ENCODE measurements at places on chromosomes 13 and 19.

DNA sequence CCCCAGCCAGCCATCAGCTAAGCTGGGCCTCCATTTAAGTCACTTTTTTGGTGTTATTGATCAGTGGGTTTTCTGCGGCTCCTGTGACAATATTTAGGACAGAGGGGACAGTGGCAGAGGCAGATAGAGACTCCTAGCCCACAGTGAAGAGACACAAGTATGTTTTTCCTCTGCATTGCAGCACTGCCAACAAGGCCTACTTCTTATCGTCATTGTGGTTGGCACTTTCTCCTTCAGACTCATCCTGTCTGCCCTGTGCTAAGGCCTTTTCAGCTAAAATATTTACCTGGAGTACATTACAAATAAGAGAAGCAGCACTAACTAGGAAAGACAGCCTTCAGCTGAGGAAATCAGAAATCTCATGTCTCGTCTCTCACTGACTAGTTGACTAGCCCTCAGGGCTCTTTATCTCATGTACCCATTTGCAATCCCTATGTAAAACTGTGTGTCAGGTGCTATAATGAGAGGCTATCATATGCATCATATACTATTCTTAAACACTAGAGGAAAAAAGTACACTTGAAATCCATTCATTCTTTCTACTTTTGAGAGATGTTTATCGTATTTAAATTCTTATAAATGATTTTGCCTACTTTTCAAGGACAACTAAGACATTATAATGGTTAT, 62.2 kb downstream of the ZAR1L start:
- no peak for DNase-seq

DNA sequence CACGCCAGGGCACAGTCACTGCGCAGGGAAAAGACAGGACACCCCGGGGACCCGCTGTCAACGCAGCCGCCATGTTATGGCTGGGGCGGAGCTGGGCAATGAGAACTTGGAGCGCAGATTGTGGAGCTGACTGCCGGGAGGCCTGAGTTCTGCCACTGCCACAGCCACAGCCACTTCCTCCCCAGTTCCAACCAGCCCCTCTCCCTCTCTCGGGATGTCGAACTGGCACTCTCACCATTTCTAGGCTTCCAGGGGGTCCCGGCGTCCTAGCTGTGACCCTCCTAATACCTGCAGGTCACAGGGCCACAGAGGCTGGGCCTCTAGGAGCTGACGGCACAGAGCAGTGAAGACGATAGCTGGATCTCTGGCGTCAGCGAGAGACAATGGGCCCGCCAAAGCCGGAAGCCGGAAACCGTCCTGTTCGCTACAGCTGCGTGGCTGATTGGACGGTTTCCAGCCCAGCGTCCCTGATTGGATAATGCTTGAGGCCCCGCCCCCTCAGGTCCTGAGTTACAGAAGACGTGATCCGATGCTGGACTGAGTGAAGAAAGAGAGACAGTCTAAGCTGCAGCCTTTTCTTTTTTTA, at the start of gene ZNF506:
Gene ZNF506, minus strand, starts transcription at position 385 of the 586 bp plus-strand sequence. Its CDS starts 147 bp downstream, at position 238.
- DNase-seq = peak; percentile 71

DNA sequence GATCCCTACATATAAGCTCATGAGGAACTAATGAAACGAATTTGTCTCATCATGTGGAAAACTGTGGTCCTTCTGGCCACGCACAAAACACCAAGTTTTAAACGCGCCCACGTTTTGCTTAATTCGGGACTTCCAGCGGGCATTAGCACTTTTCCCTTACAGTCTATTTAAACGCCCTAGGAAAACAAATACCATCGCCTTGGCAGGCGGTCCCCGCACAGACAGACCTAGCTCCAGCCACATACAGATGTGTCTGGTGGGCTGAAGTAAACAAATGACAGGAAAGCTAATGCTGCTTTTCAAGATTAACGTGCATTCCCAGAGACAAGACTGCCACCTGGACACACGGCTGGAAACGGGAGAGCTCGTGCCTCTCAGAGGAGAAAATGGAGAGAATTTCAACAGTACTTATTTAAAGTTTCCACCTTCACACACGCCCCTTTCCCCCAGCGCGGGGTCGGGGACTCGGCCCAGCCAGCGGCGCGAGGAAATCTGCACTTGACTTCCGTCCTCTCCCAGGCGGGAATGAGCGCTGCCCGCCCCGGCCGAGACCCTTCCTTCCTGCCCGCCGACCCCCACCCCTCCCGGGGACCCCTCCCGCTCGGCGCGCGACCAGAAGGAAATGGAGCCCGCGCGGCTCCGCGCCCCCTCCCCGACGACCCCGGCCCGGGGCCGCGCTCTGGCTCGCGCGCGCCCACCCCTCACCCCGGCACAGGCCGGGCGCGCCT, 931 bp downstream of the USP12 start:
- DNase-seq = no peak

DNA sequence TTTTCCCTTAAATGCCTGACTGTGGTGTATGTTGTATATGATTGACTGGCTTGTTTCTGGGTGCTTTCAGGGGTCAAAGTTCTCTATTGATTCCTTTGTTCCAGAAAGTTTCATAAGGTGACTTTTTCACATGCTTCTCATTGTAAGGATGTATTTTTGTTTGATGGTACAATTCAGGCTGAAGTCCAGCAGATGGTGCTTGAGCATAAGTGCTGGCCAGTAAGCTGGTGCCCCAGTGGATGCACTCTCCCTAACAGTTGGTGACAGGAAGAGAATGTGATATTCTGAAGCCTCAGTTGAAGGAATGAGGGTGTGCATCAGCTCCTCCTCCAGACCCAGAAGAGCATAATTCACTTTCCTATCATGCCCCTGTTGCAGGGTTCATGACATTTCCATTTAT, 1941.6 kb upstream of the PRR20A start:
- DNase-seq = no peak

DNA sequence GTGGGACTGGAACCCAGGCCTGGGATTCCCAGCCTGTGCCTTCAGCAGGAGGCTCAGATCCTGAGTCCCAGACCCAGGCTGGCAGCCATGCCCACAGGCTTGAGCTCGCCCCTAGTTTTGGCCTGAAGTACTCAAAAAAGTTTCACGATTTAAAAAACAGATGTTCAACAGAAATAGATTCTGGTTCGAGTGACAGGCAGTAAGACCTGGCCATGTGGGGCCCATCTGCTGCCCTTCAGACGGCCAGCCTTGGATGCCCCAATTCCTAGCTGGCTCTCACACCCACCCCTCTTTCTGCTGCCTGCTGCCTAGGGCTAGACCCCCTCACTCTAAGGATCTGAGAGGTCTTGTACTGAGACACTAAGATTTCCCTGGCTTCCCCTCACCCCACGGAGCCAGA, 2.8 kb upstream of the DMPK start:
- DNase-seq = no peak

GRCh38 chr19:54136086-54136863, 1.3 kb upstream of the CNOT3 start:
- no peak for DNase-seq

- DNase-seq = no peak
Observed at GRCh38 chr13:78012046-78012445, 93.4 kb upstream of the EDNRB start.

GRCh38 chr13:89750371-89750770, 1597.1 kb upstream of the MIR17HG start:
- DNase-seq = no peak

- peak; percentile 23 for DNase-seq
Observed at GRCh38 chr13:93227878-93228642, 1.5 kb downstream of the GPC6 start.

DNA sequence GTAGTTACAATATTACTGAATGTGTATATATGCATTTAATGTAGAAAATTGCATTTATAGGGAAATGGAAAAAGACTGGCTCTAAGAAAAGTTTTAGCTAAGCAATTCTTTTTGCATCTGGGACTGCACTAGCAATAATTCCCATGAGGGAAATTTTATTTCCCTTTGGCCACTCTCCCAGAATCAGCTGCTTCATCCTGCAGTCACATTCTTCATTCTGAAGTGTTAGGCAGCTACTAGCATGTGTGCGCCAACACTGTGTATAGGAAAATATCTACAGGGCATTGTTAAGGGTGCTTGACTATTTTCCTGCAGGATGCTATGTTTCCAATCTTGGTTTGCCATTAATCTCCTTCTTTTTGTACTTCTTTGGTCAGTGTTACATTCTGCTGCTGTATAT, 312.8 kb upstream of the PCDH20 start:
- DNase-seq = no peak

DNA sequence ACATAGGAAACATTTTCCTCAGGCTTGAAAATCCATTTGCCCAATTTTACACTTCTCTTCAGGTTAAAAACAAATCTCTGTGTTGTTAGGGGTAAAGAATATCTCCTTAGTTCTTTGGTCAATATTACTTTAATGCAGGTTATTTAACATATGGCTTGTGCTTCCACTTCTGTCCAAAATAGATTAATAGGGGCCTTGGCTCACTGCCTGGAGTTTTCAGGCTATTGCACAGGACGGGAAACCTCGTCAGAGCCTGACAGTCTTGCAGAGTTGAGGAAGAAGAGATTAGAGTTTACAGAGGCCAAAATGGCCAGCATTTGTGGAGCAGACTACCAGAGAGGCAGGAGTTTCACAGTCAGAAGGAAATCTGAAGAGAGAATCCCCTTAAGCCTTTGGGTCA, 863.9 kb upstream of the GPC6 start:
- DNase-seq = no peak

DNA sequence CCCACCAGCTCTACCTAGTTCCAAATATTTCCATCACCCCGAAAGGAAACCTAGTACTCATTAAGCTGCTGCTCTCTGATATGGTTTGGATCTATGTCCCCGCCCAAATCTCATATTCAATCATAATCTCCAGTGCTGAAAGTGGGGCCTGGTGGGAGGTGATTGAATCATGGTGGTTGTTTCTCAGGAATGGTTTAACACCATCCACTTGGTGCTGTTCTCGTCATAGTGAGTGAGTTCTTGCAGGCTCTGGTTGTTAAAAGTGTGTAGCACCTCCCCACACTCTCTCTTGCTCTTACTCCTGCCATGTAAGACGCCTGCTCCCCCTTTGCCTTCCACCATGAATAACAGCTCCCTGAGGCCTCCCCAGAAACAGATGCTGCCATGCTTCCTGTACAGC, 43.4 kb upstream of the MED4 start:
- DNase-seq = no peak

- DNase-seq = no peak
Observed at GRCh38 chr19:10911579-10912363, 16.7 kb downstream of the YIPF2 start.

- no peak for DNase-seq
Observed at GRCh38 chr13:33629605-33630360, 188.2 kb upstream of the RFC3 start.

DNA sequence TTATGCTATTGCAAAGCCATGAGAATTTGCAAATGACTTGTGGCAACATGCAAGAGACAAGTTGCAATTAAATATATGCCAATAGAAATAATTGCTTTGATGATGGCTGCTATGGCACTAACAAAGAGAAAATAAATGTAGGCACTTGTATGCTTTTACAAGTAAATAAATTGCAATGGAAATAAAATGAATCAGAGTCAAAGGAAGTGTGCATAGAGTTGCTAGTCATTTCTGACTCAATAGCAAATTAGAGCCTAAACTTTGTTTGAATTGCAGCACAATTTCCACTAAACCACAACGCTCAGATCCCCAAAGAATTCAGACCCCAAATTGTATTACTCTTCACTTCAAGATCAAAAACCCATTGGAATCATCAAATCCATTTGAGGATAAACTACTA, 792.1 kb upstream of the ARGLU1 start:
- DNase-seq = no peak

DNA sequence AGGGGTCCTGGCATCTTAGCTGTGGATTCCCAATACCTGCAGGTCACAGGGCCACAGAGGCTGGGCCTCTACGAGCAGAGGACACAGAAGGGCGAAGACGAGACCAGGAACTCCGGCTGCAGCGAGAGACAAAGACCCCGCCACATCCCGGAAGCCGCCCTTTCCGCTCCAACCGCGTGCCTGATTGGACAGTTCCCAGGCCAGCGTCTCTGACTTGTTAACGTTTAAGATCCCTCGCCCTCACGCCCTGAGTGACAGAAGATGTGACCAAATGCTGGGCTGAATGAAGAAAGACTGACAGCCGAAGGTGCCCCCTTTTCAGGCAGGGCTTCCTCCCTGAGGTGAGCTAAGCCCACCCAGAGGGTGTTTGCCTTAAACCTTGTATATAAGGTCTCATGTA, at the start of gene ZNF98:
Gene ZNF98, minus strand, starts transcription at position 136 of the 400 bp plus-strand sequence. Its CDS starts 122 bp downstream, at position 14.
- DNase-seq = peak; percentile 82

DNA sequence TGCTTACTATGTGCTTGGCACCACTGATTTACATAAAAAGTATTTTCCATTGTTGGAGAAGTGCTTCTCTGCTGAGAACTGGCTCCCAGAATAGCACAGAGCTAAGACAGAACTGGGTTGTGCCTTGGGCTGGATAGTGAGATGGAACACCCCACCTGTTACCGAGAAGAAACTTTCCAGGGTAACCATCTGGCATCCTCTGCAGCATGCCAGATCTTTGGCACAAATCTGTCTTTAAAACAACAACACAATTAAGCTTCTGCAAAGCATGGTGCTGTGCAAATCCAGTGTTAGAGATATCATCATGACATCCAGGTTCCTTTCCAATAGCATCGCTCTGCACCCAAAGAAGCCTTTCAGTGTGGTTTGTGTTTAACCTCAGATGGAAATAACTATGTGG, 202.5 kb upstream of the RFC3 start:
- DNase-seq = no peak

DNA sequence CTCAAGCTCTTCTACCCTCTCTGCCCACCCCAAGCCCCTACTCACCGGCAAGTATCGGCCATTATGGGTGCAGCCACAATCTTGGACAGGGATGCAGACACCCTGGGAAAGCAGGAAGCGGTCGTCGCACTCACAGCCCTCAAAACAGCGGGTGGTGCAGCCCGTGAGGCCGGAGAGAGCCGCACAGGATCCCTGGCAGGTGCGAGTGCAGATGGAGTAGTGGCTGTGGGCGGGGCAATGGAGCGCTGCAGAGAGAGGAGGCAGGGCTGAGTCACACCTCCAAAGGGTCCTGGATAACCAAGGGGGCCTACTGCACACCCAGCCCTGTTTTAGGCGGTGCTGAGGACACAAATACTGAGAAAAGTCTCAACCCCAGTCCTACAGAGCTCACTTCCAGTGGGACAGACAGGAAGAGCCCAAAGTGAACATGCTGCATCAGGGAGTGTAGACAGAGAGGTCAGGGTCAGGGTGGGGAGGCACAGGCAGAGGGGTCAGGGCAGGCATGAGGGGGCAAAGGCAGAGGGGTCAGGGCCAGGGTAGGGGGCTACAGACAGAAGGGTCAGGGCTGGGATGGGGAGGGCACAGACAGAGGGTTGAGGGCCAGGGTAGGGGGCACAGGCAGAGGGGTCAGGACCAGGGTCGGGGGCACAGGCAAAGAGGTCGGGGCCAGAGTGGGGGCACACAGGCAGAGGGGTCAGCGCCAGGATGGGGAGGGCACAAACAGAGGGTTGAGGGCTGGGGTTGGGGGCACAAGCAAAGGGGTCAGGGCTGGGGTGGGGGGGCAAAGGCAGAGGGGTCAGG, 24.2 kb upstream of the FBL start:
- DNase-seq = no peak

Data from D721Med (cell line).